IMR-90 (cell line): ENCODE measurements at places on chromosomes 6 and 20. TPM values are rescaled to one million over a fixed set of nuclear protein-coding genes. Genes with fewer than 3 reads are reported as not detected.

DNA sequence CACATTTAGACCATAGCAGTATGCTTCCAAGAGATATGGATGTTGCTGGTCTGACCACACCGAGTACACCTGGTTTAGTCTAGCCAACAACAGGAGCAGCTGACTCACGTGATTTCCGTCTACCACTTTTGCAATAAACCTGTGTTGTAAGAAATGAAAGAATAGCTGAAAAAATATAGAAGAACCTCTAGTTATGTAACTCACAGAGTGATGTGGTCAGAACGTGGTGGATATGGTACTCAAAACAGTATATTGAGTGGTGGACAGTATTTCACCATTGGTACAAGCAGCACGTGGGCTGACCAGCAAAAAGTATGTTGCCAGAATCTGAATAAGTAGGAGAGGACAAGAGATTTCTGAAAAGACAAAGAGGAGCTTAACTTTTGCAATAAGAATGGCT, 226.9 kb downstream of the TBC1D7 start:
- DNase-seq = no peak
- no peaks in the 10 kb centered on the region for H3K36me3 ChIP-seq
- no peak overlapping the region for H3K27ac ChIP-seq
- H3K4me1 ChIP-seq = no peaks in the 10 kb centered on the region

Gene SLC17A2
- total RNA-seq = not detected in 2 replicates

Gene SYCP2L
- total RNA-seq = not detected in 2 replicates

- peaks cover 55% of the 10 kb centered on the region for H3K27me3 ChIP-seq
- no peaks in the 10 kb centered on the region; the same call in 1 of the 2 replicates for H3K4me1 ChIP-seq
Measured at GRCh38 chr6:150145830-150146229, 3.0 kb downstream of the PPP1R14C start.

GRCh38 chr6:31952140-31952805, 6.4 kb downstream of the CFB start:
- H3K36me3 ChIP-seq = peaks cover 44% of the 10 kb centered on the region
- peaks cover 6% of the 10 kb centered on the region for H3K4me1 ChIP-seq
- H3K4me3 ChIP-seq = no peak overlapping the region

- H3K4me3 ChIP-seq = no peak overlapping the region
- no peak for DNase-seq
- H3K36me3 ChIP-seq = no peaks in the 10 kb centered on the region
Measured at GRCh38 chr20:3660262-3661059, 2.7 kb downstream of the GFRA4 start.

DNA sequence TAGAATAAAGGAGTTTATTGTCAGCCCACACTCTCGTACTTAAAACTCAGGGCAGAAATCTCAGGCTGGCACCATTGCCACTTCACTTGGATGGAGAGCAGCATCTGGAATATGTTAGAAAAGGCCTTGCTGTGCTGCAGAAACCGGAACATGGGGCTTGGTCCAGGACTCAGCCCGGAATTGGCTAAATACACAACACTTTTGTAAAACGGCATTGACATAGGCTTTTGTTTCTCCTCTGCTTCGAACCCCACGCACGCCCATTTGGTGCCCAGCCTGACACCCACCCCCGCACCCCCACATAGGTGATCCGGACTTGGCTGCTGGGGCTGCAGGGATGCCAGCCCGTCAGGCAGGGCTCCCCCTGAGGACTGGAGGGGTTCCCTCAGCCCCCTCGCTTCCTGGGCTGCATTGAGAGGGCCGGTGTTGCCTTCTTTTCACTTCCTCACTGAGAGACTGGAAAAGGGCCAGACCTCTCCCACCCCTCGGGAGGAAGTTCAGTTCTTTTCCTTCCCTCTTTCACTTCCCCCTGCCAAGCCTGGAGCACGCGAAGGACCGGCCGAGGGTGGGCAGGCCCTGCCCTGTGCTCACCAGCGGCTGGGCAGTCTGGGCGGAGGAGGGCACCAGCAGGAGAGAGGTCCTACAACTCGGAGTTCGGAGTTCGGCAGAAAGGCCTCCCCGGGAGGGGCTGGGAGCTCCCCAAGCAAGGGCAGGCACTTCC, 17.9 kb upstream of the CST3 start:
- peaks cover 5% of the 10 kb centered on the region for H3K4me1 ChIP-seq
- no peaks in the 10 kb centered on the region for H3K36me3 ChIP-seq
- no peak for DNase-seq
- peaks cover 4% of the 10 kb centered on the region for H3K27me3 ChIP-seq
- no peak overlapping the region for H3K27ac ChIP-seq

DNA sequence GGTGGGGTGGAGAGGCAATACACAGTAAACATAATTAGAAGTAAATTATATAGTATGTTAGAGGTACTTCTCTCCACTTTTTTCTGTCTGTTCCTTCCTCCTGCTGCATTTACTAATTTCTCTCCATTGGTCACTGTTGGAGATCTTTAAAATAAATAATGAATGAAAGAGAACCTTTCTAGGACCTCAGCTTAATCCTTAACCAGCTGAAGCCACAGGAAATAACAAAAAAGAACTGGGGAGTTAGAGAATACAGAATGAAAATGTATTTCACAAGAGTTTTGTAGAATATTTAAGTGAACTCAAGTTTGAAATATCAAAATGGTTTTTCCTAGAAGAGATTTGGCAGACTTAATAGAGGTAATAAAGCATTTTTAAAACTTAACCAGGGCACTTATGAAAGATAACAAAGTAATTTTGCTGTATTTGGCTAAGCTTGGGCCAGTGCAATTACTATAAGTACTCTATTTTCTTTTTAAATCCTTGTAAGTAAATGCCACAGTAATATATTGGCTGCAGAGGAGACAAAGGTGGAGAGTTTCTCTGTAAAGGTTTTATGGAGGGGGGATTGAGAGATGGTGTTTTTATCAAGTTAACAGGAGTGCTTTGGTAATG, 405.0 kb downstream of the CDKAL1 start:
- H3K36me3 ChIP-seq = no peaks in the 10 kb centered on the region
- H3K27me3 ChIP-seq = no peaks in the 10 kb centered on the region
- no peak overlapping the region for H3K27ac ChIP-seq
- no peak for DNase-seq
- H3K4me1 ChIP-seq = no peaks in the 10 kb centered on the region
- no peak overlapping the region for H3K4me3 ChIP-seq

DNA sequence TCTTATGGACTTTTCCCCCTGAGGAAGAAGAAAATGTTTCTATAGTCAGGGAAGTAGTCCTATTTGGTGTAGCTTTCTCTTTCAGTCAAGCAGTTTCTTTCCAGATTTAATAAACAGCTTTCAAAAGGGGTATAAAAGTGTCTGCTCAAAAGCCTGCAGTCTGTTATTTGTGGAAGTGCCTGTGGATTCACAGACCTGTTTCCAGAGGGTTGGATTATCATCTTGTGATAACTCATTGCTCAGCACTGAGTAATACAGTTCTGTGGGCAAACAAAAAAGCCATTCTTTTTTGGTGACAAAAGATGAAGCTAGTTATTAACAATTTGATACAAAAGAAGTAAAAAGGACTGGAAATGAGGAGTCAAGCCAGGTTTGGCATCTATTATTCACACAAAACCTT, 358.2 kb upstream of the ID4 start:
- H3K4me1 ChIP-seq = no peaks in the 10 kb centered on the region
- H3K27me3 ChIP-seq = no peaks in the 10 kb centered on the region
- H3K27ac ChIP-seq = no peak overlapping the region
- H3K36me3 ChIP-seq = no peaks in the 10 kb centered on the region

DNA sequence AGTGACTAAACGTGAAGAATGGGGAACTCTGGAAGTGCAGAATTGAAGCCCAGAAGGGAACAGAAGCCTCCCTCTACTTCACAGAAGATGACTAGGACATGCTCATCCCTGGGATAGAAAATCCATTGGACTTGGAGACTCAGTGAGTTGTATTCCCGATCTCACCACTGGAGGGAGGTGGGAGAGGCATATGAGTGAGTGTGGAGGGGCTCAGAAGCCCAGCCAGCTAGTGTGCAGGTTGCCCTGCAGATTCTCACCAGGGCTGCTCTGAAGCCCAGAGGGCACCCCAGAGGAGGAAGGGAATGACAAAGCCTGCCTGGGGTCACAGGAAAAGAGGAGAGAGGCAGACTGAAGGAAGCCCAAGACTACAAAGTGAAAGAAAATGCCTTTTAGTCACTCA, 42.1 kb upstream of the HLA-E start:
- DNase-seq = peak; percentile 8
- no peaks in the 10 kb centered on the region for H3K36me3 ChIP-seq
- H3K4me3 ChIP-seq = no peak overlapping the region
- H3K27ac ChIP-seq = no peak overlapping the region

Gene PRRT1
- total RNA-seq = not detected in 2 replicates

DNA sequence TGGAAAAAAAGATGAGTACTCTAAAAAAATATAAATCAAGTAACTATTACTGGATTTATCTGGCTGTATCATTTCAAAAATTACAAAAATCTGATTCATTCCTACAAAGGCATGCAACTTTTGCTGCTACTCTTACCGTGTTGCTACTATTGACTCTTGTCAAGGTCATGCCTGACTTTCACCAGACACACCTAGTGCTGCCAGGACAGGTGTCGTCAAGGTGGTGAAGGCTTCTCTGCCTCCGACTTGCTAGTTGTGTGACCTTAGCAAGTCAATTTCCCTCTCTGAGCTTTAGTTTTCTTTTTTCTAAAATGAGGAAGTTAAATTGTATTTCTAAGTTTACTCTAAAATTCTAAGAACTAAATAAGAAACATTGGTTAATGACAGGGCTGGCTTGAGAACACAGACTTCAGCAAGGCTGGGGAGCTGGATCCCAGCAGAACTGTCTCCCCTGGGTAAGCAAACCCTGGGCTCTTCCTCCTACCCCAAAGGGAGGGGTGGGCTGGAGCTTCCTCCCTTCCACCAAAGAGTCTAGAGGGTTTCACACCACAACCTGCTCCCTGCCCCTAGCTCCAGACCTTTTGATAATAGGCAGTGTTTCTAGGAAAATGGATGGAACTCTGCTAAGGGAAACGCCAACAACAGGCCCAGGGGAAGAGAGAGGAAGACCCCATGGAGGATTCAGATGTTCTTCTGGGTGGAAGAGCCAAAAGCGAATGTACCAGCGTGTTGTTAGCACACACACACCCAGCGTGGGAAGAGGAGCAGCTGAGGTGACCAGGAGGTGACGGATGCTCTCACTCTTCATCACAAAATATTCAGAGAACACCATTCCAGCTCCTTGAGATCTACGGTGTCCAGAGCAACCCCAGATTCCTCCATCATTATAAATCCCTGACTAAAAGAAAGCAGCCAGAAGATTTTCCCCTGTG, 47.9 kb upstream of the CITED2 start:
- H3K4me3 ChIP-seq = no peak overlapping the region
- no peaks in the 10 kb centered on the region for H3K4me1 ChIP-seq
- no peak overlapping the region for H3K27ac ChIP-seq
- no peaks in the 10 kb centered on the region for H3K27me3 ChIP-seq

- H3K27ac ChIP-seq = no peak overlapping the region
- DNase-seq = no peak
- no peaks in the 10 kb centered on the region for H3K27me3 ChIP-seq
- H3K36me3 ChIP-seq = peaks cover 75% of the 10 kb centered on the region
- H3K4me1 ChIP-seq = peaks cover 25% of the 10 kb centered on the region
Measured at GRCh38 chr20:62906209-62906608, 20.1 kb downstream of the DIDO1 start.

GRCh38 chr20:32636283-32636682, 37.5 kb downstream of the C20orf203 start:
- H3K27me3 ChIP-seq = peaks cover 53% of the 10 kb centered on the region
- no peak overlapping the region for H3K4me3 ChIP-seq
- H3K36me3 ChIP-seq = no peaks in the 10 kb centered on the region
- peak; percentile 44 for DNase-seq
- peaks cover 6% of the 10 kb centered on the region; the same call in 1 of the 2 replicates for H3K4me1 ChIP-seq

Gene GPR63
- total RNA-seq = 0.36 and 0.56 TPM in 2 replicates

DNA sequence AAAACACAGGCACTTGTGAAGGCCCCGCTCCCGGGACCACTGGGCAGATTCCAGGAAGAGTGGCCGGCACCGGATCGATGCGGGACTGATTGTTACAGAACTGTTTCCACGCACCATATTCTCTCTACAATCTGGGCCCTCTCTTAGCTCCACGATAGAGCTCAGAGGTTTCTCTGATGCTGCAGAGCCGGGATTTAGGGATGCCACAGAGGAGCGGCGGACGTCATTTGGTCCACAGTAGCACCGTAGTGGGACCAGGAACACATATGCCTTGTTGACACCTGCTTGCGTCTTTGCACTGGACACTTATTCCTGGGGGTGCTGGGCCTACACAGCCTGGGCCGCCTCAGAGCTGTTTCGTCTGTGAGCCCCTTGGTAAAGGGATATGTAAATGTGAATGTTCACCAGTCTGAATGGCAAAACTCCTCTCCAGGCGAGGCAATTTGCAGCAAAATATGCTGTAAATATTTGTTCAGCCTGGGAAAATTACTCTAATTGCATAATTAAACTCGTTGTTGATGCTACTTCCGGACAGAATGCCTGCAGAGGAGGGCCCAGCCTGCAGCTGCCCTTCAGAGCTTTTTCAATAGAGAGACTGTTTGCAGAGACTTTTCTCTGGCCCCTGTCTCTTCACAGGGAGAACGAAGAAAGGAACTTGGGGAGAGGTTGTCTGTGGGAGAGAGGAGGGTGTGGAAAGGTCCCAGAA, 9.4 kb downstream of the PCK1 start:
- no peak overlapping the region for H3K4me3 ChIP-seq
- no peaks in the 10 kb centered on the region for H3K4me1 ChIP-seq

DNA sequence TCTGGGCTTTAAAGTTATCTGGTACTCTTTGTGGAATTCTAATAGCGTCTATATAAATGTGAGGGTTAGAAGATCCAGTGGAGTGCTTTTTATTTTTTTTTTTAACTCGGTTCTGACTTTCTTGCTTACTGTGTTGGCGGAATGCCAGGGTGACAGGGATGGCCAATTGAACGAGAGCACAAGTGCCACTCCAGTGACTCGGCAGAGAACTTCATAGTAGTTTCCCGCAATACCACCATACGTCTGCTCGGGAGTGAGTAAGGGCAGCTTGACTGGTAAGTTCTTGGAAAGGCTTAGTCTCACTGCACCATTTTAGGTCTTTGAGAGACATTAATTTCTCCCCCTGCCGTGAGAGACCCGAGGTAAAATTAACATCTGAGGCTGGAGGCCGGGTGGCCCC, 49.4 kb upstream of the TULP1 start:
- no peaks in the 10 kb centered on the region for H3K36me3 ChIP-seq
- H3K27ac ChIP-seq = no peak overlapping the region
- peaks cover 48% of the 10 kb centered on the region for H3K27me3 ChIP-seq
- peak; percentile 26 for DNase-seq

- no peak for DNase-seq
- H3K27ac ChIP-seq = no peak overlapping the region
- no peaks in the 10 kb centered on the region for H3K36me3 ChIP-seq
- H3K4me1 ChIP-seq = no peaks in the 10 kb centered on the region
- peaks cover 3% of the 10 kb centered on the region; the same call in 1 of the 2 replicates for H3K27me3 ChIP-seq
- H3K4me3 ChIP-seq = no peak overlapping the region
Measured at GRCh38 chr6:19860235-19860877, 23.2 kb downstream of the ID4 start.

Gene FBXL4
- 16.1 and 17.6 TPM in 2 replicates for total RNA-seq

GRCh38 chr6:138105446-138105845, 1.8 kb downstream of the PERP start:
- H3K4me3 ChIP-seq = peak overlapping the region; percentile 96
- peaks cover 4% of the 10 kb centered on the region for H3K36me3 ChIP-seq
- DNase-seq = no peak
- peaks cover 17% of the 10 kb centered on the region for H3K4me1 ChIP-seq
- H3K27me3 ChIP-seq = peaks cover 5% of the 10 kb centered on the region; the same call in 1 of the 2 replicates

GRCh38 chr6:152478377-152479010, 158.7 kb downstream of the SYNE1 start:
- H3K27me3 ChIP-seq = no peaks in the 10 kb centered on the region
- peaks cover 5% of the 10 kb centered on the region; the same call in 1 of the 2 replicates for H3K36me3 ChIP-seq
- H3K4me1 ChIP-seq = no peaks in the 10 kb centered on the region

Gene TNXB
- under 0.01 TPM in 1 of 2 replicates, not detected in the other for total RNA-seq

GRCh38 chr20:32527447-32528055, 57.6 kb downstream of the NOL4L start:
- H3K4me1 ChIP-seq = no peaks in the 10 kb centered on the region
- peaks cover 24% of the 10 kb centered on the region for H3K27me3 ChIP-seq
- H3K4me3 ChIP-seq = no peak overlapping the region
- no peak for DNase-seq
- no peaks in the 10 kb centered on the region for H3K36me3 ChIP-seq
